ENCODE measurements at places on chromosomes 7 and 10.
A peak's percentile ranks its signal among the peaks of the same experiment; 100 is the strongest.

GRCh38 chr7:115694424-115694823 is 336.1 kb downstream of the TFEC start:
- no peak for DNase-seq

GRCh38 chr10:95327367-95327766 is 36.6 kb upstream of the PDLIM1 start:
- DNase-seq, result no peak

DNA sequence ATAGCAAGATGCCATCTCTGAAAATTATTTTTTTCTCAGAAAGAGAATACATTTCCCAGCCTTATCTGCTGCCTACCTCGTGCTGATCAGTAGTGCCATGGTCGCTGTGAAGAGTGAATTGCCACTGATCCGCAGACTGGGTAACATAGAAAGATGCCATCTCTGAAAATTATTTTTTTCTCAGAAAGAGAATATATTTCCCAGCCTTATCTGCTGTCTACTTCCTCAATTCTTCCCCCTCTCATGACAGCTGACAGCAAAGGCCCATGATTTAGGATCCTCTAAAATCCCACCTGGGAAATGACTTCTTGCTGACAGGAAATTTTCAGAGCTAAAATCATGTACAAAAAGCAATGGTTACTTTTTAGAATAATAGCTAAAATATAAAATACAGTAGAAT is 92.5 kb upstream of the AHR start:
- no peak for DNase-seq

DNA sequence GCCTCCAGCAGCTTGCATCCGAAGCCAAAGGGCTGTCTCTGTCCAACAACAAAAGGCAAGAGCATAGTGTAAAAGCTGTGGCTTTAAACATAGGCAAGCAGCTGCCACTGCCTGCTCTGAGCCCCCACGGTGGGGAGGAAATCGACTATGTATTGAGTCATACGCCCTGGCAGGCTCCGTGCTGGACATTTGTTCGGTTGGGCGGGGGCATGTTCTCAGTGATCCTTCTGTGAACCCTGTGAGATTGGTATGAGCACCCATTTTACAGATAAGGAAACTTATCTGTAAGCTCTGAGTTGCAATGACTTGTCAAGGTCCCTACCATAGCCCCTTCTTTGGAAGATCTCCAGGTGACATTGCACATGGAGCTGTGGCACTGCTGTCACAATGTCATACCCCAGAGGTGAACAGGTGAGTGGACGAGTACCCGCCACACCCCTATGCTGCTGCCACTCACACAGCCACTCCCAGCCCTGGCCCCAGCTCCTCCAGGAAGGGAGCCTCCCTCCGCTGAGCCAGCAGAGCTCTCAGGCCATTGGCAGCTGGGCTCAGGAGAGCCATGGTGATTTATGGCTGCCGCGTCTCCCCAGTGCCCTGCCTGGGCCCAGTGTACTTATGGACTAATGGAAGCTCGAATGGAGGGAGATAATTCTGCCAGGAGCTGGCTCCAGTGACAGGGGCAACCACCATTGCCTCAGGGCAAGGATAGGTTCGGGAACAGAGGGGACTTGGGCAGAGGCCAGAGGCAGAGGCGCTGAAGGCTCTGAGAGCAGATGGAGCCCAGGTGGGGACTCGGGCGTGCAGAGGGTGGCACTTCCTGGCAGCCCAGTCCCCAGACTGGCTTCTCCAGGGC is 43.7 kb downstream of the UNC5B start:
- no peak for DNase-seq

GRCh38 chr7:145092766-145093165 is 256.9 kb upstream of the TPK1 start:
- DNase-seq, result no peak

- no peak for DNase-seq
Measured at GRCh38 chr7:96131525-96131924, 190.4 kb downstream of the SLC25A13 start.

DNA sequence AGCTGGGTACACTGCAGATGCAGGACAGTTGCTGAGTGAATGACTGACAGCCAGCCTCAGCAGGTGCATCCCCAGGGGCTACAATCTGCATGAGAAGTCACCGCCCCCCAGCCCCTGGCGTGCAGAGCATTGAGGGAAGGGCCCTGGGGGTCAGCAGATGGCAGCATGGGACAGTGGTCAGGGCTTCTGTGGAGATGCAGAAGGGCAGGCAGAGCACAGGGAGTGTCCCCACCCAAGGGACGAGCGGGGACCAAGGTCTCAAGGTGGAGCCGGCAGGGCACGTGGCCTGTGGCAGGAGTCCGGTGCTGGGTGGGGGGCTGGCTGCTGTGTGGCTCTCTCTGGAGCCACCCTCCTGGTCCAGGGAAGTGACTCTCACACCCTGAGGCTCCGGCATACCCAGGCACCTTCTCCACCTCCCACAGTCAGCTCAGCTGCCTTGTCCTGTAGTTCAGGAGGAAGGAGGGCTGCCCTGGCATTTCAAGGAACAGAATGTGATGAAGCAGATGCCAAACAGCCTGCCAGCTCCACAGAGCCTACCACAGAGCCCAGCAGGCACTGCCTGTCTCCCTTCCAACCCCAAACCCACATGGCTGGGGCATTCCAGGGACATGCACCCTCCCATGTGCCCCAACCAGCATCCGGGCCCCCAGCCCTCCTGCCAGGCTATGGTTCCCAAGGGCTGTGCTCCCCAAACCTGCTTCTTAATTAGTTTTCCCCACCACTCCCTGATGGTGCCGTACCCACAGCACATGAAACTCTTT is 114.5 kb downstream of the TMEM130 start:
- no peak for DNase-seq

- DNase-seq, result no peak
Measured at GRCh38 chr7:157090485-157091165, 48.1 kb upstream of the UBE3C start.

GRCh38 chr10:47025253-47025539 is 114.0 kb downstream of the PTPN20 start:
- DNase-seq, result no peak

DNA sequence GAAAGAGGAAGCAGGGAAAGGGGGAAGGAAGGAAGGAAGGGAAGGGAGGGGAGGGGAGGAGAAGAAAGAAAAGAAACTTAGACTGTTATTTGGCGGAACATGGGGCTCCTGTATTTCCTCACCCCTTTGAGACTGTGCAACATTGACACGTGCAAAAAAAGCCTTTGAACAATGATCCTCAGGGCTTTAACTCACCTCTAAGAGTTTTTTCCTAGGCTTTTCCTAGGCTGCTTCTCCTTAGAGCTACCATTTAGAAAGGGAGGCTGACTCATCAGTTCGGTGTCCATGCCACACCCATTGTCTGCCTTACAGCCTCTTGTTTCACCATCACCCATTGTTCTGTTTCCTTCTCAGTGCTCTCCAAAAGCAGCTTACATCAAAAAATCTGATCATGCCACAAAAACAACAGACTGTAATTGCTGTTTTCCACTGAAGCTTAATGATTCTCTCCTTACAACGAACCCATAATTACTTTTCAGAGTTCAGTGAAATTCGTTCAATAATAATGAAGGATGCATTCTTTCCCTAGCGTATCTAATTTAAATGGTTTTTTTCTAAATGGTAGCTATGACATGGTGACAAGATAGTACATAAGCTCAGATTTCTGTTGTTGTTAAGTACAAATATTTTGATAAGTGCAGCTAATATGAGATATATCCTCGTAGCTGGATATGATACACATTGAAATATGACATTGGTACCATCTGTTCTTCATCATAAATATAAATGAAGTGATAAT is 90.8 kb downstream of the PRLHR start:
- DNase-seq, result peak; percentile 69

DNA sequence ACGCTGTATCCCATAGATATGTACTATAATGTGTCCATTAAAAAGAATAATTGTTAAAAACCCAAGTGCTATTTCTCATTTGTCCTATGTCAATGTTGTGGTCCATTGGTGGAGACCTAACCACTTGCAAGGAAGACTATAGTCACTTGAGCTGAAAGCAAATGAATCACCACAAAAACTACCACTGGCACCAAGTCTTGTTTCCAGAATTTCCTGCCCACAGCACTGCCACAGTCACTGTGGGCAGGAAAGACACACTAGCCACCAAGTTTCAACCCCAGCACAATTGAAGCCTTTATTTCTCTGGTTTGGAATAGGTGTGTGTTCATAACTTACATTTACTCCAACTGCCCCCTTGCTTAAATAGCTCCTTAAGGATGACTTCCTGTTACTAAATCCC is 12.4 kb downstream of the DIP2C start:
- DNase-seq, result no peak

DNA sequence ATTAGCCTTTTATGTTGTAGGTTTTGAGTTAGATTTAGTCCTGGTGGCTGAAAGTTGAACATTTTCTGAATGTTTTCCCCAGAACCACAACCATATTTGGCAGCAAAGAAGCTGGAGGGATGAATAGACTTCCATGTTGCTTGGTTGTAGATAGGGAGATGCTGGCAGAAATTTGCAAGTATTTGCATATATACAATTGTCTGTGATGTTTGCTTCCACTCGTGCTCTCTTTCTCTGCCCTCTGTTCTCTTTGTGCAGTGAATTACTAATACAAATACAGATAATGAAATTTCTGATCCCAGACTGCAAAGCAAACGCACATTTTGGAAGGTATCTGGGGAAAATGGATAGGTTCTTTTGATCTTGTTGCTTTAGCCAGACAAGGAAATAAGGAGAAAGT is 96.1 kb downstream of the SNX10 start:
- no peak for DNase-seq

DNA sequence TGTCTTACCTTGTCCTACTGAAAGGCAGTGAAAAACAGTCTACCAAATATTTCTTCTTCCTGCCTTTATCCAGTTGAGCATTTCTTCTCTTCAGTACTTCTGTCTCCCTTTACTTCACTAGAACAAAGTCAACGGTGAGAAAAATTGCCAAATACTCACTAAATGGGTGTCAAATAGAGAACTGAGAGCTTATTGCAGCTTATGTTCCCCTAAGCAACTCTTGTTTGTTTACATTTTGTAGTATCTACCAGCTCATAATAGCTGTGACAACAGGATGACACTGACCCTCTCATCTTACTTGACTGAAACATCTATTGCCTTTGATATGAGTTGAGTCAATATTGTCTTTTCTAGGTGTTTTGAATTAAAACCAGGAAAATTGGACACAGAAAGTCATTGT is 327.9 kb upstream of the SORCS1 start:
- DNase-seq, result no peak

GRCh38 chr7:47924266-47924665 is 24.0 kb downstream of the PKD1L1 start:
- DNase-seq, result peak; percentile 62

DNA sequence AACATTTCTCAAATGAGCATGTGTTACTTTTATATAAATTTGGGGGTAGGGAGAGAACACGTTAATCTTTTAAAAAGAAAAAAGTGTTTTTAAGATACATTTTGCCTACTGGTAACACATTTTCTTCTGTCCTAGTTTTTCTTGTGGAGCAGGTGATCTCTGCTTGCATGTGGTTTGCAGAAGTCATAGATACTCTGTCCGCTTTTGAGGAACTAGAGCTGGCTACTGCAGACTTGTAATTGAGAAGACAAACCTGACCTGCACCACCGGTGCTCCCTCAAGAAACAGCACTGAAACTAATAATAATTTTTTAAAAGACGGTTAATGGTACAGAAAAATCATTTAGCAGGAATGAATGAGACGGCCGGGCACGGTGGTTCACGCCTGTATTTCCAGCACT is 243.1 kb downstream of the KIAA1217 start:
- no peak for DNase-seq

- DNase-seq, result no peak
Measured at GRCh38 chr7:16343612-16344011, 77.7 kb downstream of the CRPPA start.

GRCh38 chr10:93457511-93457910 is 24.6 kb downstream of the MYOF start:
- no peak for DNase-seq

GRCh38 chr10:43336061-43336460 is 35.4 kb upstream of the FXYD4 start:
- no peak for DNase-seq

- no peak for DNase-seq
Measured at GRCh38 chr7:40805361-40805760, 670.6 kb downstream of the SUGCT start.

GRCh38 chr7:30471205-30471604 is 7.4 kb downstream of the NOD1 start:
- DNase-seq, result no peak

GRCh38 chr10:725786-726185 is 36.3 kb upstream of the DIP2C start:
- no peak for DNase-seq

GRCh38 chr10:127009366-127009765 is 104.1 kb downstream of the DOCK1 start:
- no peak for DNase-seq

- no peak for DNase-seq
Measured at GRCh38 chr7:136911344-136911743, 42.9 kb downstream of the CHRM2 start.

GRCh38 chr10:33945051-33945450 is 610.6 kb upstream of the NRP1 start:
- DNase-seq, result no peak

GRCh38 chr7:2115760-2116447 is 116.8 kb downstream of the MAD1L1 start:
- no peak for DNase-seq

DNA sequence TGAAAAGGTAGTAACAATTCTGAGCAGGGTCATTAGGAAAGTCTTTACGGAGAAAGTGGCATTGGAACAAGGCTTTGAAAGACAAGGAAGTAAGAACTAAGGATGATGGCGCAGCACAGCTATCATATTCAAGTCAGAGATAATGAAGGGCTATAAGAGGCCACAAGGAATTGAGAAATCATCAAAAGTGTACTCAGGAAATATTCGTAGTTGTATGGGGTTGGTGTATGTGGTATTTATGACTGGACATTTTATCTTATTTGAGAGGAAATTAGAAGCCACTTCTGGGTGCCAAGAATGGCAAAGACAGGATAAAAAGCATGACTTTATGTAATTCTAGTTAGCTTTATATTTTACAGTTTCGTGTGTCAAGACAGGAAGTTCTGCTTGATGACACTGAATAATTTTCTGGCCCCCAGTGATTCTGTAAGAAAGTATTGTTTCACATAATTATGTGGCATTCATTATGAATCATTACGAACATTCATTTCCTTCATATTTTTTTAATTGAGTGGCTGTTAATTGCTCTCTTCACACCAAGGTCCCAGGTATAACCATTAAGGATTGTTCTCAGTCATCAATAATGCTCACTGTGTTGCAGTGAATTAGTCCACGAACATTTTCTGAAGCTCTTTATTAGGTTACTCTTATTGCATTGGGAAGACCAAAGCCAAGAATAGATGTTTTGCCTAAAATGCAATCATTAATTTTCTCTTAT is 244.3 kb downstream of the PHF14 start:
- DNase-seq, result no peak

- no peak for DNase-seq
Measured at GRCh38 chr7:38756521-38756920, 125.3 kb upstream of the AMPH start.

DNA sequence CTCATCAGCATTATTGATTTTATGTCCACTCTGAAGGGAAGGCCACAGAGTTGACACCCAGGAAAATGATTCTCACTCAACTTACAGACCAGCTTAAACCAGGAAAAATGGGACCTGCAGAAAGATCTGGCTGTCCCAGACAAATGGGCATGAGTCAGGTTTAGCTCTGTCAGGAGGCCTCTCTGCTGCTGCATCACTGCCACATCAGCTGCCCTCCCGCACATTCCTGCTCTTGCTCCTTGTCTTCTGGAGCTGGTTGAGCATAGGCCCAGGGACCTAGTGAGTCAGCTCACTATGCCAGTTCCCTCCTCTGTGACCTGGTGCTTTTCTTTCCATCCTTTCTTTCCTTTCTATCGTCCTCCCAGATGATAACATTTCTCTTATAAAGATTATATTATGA is 18.8 kb upstream of the SMNDC1 start:
- DNase-seq, result no peak

- DNase-seq, result no peak
Measured at GRCh38 chr10:35910234-35910633, 268.1 kb upstream of the FZD8 start.
